ENCODE measurements at places on chromosomes 1 and 21.

DNA sequence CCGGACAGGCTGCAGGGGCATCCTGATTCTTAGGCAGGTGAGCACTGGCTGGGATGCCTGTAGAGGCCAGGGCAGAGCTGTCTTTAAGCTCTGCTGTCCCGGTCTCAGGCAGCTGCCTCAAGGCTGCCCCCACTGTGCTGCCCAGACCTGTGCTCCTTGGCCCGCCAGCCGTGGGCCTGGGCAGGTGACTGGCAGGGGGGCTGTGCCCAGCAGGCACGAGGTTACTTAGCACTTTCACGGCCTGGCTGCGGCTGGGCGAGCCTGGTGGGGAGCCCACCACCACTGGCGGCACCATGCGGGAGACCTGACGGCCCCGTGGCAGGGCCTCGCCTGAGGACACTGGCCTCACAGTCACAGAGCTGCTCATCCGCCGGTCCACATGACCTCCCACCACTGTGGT is 8.2 kb downstream of the CRYBG2 start:
- no peak for DNase-seq

DNA sequence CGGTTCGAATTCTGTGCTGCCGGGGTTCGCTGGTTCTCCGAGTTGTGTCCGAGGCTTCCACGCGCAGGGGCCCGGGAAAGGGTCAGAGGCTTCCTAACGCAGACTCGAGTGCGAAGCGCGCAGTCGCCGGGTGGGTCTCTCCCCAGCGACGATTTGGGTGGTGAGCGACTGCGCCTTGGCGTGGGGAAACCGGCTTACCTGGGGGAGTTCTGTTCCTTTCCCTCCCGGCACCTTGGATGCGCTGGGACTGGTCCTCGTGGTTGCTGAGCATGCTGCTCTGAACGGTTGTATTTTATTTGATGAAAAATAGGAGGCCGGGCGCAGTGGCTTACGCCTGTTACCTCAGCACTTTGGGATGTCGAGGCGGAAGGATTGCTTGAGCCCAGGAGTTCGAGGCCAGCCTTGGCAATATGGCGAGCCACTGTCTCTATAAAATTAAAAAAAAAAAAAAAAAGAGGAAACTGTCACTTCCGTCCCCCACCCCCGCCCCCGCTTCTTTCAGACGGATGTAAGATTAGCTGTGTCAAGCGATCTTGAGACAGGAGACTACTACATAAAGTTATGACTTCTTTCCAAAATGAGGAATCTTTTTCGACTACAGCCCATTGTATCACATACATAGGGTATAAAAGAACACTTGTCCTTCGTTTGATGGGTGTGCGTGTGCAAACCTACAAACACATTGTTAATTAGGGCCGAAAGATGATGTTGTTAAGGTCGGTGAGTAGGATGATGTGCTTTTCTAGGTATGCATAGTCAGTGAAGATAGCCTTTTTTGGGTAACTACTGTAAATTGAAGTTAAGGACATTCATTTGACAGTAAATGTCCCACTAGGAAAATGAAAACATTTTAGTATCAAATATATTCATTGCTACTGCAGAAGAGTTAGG is at the start of gene CCDC18:
Gene CCDC18 (plus strand): TSS at position 2 of the 891 bp plus-strand sequence. CDS start 2,638 bp downstream, outside the sequence.
- no peak for DNase-seq

DNA sequence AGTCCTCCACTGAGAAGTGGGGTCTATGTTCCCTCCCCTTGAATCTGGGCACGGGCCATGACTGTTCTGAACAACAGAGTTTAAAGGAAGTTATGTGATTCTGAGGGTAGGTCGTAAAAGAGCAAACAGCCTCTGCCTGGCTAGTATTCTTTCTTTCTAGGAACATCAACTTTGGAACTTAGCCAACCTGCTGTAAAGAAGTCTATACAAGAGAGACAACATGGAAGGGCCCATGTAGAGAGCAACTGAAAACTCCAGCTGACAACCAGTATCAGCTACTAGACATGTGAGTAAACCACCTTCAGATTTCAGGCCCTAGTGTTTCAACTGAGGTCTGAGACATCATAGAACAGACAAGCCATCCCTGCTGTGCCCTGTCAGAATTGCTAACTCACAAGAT is 7.5 kb downstream of the SELENOF start:
- DNase-seq = no peak

- no peak for DNase-seq
Measured at GRCh38 chr1:185291652-185292051, 25.4 kb downstream of the IVNS1ABP start.

DNA sequence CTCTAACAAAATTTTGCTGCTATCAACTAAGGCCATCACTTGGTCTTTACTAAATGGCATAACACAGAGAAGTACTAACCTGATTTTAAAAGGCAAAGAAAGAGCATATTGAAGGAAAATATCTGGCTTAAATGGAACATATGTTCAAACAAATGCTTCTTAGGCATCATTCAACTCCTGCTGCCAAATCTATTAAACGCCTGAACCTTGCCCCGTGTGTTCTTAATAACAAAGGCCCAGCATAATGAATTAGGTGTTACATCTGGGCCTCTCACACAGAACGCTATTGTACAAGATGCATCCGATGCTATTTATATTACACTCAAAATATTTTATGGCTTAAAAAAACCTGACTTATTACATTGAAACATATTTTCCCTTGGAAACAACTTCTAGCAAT is 48.4 kb downstream of the B3GALNT2 start:
- DNase-seq = no peak

DNA sequence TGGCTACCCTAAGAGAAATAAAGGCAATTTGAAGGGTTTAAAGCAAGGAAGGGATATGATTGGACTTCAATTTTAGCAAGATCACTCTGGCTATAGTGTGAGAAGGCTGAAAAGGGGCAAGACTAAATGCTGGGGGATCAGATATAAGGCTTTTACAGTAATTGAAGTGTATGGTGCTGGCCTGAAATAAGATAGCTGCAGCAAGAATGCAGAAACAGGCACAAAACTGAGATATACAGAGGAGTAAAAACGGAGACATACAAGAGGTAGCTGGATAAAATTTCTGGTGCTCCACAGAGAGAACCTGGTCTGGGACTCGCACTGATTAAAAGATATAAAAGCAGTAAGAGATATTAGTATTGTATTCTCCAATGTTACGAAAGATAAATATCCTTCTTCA is 92.0 kb downstream of the DENND1B start:
- no peak for DNase-seq

- no peak for DNase-seq
Measured at GRCh38 chr21:41338455-41338854, 21.9 kb downstream of the FAM3B start.

DNA sequence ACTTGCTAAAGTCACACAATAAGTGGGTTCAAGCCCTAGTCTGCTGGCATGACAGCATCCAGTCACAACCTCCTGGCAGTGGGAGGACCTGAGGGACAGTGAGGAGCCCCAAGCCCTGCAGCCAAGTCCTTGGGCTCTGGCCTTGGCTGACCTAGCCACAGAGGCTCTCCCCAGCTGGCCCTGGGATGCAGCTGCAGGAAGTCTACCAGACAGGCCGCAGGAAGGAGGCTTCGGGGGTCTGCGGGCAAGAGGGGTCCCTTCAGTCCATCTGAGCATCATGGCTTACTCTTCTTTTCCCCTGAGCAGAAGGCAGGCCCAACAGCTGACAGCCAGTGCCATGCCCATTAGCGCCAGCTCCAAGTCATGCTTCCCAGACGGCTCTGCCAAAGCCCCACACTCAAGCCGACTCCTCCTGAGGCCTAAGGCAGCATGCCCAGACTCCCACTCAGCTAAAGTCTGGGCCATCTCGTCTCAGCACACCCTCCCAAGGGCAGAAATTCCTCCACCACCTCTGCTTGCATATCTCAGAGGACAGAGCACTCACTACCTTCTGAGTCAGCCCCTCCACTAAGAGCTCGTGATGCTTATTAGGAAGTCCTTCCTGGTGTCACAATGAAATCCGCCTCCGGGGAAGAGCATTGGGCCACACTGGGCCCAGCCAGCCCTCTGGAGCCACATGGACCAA is 20.1 kb downstream of the SLC1A7 start:
- no peak for DNase-seq

DNA sequence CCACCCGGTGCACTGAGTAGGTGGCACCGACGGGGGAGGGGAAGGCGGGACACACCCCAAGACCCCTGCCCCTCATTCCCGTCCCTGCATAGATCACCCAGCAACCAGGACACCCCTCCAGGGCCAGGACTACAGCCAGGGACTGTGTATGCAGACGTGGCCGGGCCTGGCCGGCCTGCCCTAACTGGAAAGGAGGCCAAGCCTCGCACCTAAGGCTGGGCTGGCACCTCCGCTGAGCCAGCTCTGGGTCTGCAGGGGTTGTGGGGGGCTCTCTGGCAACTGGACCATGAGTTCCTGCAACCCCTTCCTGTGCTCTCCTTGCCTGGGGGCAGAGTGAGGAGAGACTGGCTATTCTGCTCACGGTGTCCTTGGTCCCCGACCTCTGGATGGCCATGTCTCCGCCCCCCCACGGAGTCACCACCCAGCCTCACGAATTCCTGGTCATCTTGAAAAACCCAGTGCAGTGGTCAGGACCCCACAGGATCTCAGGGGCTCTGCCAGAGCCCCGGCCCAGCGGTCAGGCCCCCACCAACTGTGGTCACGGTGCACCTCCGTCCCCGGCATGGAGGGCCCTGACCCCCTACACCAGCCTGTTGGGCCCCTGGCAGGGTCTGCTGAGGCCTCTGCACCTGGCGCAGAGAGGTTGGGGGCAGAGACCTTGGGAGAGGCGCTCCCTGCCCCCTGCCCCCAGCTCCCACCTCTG is 1.1 kb upstream of the FNDC10 start:
- no peak for DNase-seq

DNA sequence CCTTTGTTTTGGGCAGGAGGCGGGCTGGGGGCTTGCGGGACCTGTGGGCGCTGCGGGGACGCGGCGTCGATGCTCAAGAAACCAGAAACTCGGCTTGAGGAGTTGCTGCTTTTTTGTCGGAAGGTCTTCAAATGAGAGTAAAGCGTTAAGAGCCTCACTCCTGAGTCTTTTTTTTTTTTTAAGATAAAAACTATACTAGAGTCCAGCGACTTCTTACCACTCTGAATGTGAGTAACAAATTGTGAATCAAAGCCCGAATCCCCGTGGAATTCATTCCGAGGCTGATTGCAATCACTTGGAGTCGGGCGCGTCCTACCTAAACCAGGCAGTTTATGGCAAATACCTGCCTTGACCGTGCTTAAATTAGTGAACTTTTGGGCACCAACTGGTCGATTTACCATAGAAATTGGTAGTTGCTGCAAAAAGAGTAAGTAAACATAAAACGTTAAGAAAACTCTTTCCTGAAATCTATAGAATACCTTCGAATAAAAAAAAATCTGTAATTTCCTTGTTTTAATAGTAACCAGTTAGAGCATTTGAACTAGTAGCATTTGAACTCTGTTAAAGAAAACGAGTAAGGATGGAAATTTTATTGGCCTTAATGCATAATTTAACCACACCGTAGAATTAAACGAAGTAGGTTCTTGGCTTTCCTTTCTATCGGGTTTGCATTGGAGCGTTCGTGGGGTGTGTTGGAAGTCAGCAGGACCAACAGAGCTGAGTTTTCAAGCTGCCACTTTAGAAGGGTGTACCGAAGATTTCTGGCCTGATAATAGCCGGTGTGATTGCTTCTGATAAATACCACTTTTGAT is 769 bp downstream of the GPSM2 start:
- DNase-seq = no peak
